ENCODE measurements at places on chromosomes 3 and 15.

DNA sequence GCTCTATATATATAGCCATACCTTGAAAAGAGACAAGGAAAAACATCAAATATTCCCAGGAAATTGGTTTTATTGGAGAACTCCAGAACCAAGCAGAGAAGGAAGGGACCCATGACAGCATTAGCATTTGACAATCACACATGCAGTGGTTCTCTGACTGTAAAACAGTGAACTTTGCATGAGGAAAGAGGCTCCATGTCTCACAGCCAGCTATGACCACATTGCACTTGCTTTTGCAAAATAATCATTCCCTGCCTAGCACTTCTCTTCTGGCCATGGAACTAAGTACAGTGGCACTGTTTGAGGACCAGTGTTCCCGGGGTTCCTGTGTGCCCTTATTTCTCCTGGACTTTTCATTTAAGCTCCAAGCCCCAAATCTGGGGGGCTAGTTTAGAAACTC is 85.5 kb downstream of the TGFBR2 start:
- no peak for DNase-seq

- no peak for DNase-seq
Observed at GRCh38 chr3:27253831-27254230, 115.4 kb downstream of the NEK10 start.

DNA sequence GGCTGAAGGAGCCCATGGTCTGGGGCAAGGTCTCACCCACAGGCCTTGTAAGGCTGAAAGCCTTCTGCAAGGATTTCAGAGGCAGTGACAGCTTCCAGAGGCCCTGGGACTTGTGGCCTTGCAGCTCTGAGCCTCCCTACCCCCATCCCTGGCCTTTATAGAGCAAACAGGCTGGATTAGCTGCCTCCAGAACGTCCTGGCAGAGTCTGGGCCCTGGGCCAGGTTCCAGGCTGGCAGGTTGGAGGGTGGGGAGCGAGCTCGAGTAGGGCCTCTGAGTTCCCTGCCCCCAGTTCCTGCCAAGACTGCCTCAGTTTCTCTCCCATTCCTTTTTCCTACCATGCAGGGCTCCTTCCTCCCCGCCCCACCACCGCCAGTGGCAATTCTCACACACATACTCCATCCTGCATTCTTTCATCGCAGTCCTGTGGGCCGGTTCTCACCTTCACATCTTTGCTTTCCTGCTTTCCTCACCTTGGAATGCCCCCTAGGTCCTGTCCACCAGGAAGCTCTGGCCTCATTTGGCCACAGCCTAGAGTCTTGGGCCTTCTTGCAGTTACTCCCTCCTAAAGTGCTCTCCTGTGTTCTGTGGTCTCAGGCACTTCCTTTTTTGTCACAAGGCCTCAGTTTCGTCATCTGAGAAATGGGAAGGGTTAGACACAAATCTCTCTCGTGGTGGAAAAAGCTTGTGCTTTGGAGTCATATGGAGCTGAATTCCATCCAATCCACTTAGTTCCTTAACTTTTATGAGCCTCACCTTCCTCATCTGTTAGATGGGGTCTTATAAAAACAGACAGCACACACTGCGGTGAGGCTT is 2.7 kb downstream of the LMAN1L start:
- no peak for DNase-seq

DNA sequence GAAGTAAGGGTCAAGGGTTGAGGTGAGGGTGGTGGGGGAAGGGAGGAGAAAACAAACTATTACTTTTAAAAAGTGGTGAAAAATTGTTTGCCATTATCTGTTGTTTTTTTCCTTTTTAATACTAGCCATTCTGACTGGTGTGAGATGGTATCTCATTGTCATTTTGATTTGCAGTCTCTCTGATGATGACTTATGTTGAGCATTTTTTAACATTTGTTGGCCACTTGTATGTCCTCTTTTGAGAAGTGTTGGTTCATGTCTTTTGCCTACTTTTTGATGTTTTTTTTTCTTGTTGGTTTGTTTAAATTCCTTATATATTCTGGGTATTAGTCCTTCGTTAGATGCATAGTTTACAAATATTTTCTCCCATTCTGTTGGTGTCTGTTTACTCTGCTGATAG is 185.9 kb upstream of the ANKRD28 start:
- DNase-seq = no peak

Data from SK-N-MC (cell line).